ENCODE measurements at places on chromosomes 2 and 18.

DNA sequence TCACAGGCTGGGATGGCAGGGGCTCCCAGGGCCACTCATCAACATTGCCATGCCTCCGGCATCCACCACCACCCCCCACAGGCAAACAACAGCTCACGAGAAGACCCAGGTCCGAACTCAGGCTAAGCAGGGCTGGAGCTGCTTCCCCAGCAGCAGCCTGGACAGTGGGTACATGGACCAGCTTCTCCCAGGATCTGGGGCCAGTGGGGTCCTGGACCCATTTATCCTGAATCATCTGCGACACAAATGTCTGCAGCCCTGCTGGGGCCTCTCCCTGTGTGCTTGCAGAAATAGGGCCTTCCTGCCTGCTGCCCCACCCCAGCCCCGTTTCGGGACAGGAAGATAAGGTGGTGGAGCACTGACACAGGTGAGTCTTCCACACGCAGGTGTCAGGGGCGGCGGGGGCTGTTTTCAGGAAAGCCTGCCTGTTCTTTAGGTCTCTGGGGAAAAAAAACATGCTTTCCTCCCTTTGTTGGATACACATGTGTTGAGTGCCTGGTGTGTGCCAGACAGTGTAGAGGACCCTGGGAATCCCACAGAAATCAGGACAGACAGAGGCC lies 4.5 kb downstream of the PRLH start:
- DNase-seq = no peak

- no peak for DNase-seq
These were observed 120.9 kb downstream of the TWIST2 start for GRCh38 chr2:238968616-238969384.

GRCh38 chr2:62920070-62920469 lies 130.6 kb upstream of the OTX1 start:
- no peak for DNase-seq

GRCh38 chr2:230411570-230412370 lies 4.2 kb upstream of the SP100 start:
- peak; percentile 53 for DNase-seq

GRCh38 chr2:239581352-239581901 lies 180.6 kb upstream of the HDAC4 start:
- DNase-seq = no peak

- DNase-seq = no peak
These were observed 221.9 kb downstream of the DYM start for GRCh38 chr18:49238433-49239042.

DNA sequence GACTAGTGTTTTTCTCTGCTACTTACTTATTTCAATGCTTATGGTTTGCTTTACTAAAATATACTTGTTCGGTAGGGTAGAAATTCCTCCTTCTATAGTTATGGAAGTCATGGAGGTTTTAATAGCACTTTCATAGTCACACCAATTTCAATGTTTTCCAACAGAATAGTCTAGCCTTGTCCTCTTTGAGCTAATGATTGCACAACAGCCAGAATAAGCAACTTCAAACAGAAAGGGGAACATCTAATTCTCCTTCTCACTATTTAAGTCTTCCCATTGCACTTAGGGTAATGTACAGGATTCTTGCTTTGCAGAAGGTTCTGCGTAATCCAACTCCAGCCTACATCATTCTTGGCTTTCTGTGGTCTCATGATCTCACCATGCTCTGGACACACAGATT lies 287.7 kb upstream of the GCFC2 start:
- no peak for DNase-seq

DNA sequence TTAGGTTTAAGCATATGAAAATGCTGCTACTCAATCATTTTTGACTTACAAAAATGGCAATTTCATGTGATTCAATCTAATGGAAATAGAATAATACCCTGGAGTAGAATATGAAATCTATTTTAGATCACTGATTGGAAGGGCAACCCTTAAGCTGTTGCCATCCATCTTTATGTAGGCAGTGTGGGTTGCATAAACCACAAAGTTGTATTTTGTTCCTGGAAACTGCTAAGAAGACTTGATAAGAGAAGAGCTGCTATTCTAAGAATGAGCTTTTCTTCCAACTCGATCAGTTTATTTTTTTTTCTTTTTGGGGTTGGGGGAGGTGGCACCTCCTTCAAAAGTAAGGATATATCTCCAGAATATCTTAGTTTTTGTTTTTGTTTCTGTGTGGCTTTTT lies 60.2 kb downstream of the CAVIN2 start:
- no peak for DNase-seq

GRCh38 chr18:3104190-3105054 lies 91.5 kb upstream of the LPIN2 start:
- DNase-seq = no peak

DNA sequence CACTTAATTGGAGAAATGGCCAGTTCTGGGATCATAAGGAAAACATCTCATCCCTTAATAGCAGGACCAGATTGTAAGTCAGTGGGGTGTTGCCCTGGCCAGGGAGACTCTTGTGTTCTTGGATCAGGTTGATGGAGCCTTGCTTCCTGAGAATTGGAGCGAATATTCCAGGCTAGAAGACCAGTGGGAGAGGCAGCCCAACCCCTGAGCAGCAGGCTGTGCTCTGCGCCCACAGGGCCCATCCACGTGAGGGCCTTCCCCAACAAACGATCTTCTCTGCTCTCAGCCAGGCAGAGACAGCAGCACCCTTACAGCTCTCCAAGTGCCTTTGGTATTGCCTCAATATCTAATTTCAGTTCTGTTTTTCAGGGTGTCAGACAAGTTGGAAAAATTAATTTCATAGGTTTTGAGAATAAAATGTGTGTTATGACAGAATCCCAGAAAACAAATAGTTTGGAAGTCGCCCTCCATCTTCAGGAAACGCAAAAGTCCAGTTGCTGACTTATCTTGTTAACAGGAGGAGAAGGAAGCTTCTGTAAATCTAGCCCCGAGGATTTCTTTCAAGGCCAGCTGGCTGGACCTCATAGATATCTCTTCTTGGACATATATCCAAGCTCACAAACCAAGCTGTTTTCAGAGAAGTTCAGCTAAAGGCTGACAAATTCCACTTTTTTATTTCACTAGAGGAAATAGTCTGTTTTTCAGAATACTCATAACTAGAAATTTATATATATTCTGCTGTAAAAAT lies 105.5 kb downstream of the COPS8 start:
- DNase-seq = no peak

DNA sequence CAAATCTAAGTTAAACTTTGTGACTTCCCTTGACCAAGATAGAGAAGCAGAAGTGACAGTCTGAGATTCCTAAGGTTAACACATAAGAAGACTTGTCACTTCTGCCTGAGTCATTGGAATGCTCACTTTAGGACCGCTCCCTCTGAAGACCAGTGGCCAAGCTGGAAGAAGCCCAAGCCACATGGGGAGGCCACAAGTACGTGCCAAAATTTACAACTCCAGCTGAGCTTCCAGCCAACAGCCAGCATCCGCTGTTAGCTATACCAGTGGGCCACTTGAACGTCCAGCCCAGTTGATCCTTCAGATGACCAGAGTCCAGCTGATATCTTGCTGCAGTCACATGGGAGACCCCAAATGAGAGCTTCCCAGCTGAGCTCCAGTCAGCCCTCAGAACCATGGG lies 18.1 kb upstream of the ANTXR1 start:
- no peak for DNase-seq

DNA sequence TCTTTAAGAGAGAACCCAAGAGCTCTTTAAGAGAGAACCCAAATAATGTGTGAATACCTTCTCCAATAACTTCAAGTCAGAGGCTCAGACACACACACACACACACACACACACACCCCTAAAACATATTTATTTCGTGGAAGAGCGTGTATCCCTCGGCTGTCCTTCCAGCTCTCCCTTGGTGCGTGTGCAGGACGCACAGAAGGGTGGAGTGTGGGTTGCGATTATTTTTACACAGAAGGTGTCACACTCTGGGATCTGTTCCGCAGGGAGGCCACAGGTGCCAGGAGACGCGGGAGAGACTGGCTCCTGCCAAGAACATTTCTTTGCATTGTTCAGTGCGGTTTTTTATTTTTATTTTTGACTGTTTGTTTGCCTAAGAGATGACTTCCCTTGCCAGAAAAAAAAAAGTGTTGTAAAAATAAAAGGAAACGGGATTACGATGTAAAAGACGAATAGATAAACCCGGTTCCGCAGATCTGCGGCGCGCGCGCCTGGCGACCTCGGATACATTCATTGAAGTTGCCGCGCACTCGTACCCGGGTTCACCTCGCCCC lies 47.3 kb upstream of the ATP6V1B1 start:
- no peak for DNase-seq

- no peak for DNase-seq
These were observed 36.1 kb downstream of the NHEJ1 start for GRCh38 chr2:219124381-219125110.

DNA sequence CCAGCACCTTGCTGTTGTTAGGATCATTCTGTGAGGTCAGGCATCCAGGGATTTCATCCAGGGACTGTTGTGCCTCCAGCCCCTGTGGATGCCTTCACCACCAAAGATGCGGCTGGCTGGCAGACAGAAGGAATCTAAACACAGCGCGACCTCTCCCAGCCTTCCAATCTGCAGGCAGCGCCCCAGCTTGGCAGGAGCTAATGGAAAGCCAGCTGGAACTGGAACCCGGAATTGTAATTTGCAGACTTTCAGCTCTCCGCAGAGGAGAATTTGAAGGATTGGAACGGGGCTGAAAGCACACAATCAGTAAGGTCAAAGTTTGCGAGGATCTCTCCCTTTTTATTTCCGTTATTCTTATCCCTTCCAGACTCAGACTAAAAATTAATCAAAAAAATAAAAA lies 127.8 kb downstream of the TRIB2 start:
- no peak for DNase-seq

DNA sequence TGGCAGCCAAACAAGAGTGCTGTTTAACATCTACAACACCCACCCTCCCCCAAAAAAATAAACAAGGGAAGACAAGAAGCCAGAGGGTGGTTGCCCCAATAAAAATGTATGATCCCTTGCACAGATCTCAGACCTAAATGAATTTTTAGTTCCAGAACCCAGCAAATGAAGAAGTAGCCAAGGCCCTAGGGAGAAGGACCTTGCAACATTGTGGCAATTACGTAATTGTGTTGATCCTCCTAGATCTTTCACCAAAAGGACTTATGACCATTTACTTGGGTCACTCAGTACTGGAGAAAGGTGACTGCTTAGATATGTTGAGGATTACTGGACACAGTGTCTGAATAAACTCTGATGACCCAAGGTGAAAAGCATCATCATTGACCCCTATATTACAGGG lies 1393.8 kb downstream of the LRP1B start:
- DNase-seq = no peak

DNA sequence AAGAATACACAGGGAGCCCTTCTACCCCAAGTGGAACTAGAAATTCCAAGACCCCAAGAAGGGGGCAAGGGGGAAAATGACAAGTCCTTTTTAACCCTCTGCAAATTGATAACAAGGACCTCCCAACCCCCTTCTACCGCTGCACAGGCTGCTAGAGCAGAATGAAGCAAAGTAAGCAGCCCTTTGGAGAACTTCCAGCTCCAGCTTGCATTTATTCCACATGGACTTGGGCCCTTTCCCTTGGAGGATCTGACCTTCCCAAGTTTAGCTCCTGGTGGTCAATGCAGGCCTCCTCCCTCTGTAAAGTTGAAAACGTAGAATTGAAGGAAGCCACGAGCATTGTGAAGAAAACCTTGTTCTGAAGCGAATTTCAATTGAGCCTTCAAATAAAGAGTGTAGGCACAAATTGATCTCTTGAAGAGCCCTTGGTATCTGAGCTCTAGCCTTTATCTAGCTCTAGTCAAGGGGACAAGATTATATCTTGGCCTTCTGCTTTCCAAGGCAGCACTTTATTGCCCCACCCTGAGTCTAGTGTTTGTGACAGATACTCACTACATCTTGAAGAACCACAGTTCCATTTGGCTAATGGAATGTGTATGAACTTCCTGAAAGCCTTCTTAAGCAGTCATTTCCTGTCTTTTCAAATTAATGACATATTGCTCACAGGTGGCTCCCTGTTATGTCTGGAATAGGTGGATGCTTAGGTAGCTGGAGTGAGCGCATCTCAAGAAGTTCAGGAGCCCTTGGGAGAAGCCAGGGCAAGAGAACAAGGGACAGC lies 37.2 kb downstream of the SLC14A2 start:
- no peak for DNase-seq

GRCh38 chr2:235098269-235098668 lies 146.5 kb downstream of the SH3BP4 start:
- DNase-seq = no peak

DNA sequence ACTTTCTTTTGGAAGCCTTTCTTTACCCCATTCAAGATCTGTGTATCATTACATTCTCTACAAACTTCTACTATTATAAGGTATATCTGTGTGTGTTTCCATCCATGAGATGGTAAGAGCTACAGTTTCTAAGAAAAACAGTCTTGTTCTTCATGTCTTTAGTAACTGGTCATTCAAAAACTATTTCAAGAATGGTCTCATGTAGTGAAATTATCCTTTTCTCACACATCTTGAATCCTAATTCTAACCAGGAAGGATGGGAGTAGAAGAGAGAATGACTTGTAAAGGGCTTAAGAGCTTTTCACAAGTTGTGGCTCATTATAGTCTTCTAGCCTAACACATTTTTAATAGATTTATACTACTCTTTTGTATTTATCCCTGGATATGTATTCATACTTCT lies 47.3 kb downstream of the ROCK1 start:
- no peak for DNase-seq

GRCh38 chr2:37569986-37570679 lies 101.3 kb downstream of the CDC42EP3 start:
- no peak for DNase-seq

DNA sequence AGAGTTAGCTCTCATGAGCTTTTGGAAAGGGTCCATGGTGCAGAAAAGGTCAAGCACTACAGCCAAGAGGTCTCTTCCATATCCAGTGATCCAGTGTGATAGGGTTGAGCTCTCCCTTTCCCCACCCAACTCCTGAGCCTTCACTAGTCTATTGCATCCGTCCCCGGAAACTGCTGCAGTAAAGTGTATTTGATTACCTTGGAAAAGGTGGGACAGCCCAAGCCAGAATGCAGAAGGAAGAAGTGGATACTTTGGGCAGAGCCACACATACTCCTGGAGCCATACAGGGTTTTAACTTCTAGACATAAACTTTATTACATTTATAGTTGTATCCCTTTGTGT lies 3.6 kb downstream of the PNKD start:
- DNase-seq = no peak

- DNase-seq = no peak
These were observed 25.9 kb downstream of the WDR75 start for GRCh38 chr2:189467160-189467559.

DNA sequence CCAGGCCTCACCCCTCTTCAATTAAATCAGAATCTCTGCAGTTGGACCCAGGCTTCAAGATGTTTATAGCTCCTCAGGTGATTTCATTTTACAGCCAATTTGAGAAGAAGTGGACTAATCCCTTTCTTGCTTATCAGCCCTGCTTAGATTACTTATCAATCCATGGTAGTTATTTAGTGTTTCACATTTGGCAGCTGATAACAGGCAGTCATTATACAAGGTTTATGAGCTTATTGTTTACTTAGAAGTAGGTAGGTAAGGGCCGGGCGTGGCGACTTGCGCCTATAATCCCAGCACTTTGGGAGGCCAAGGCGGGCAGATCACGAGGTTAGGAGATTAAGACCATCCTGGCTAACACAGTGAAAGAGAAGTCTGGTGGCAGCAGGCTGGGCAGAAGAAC lies 237.5 kb downstream of the CTNNA2 start:
- DNase-seq = no peak

All from GM12864 (cell line).